ENCODE measurements at places on chromosomes 6 and 20. TPM values are rescaled to one million over a fixed set of nuclear protein-coding genes. Genes with fewer than 3 reads are reported as not detected.

Gene FOXF2
- polyA plus RNA-seq = 0.45 TPM

GRCh38 chr20:32404017-32404416 is 45.9 kb downstream of the ASXL1 start:
- DNase-seq = no peak

Gene PHF10
- polyA plus RNA-seq = 23.5 TPM

- DNase-seq = no peak
These were observed 516.7 kb upstream of the RNF217 start for GRCh38 chr6:124445581-124445980.

Measured in small intestine (tissue), 16 donors.